ENCODE measurements at places on chromosomes 3 and 15.

DNA sequence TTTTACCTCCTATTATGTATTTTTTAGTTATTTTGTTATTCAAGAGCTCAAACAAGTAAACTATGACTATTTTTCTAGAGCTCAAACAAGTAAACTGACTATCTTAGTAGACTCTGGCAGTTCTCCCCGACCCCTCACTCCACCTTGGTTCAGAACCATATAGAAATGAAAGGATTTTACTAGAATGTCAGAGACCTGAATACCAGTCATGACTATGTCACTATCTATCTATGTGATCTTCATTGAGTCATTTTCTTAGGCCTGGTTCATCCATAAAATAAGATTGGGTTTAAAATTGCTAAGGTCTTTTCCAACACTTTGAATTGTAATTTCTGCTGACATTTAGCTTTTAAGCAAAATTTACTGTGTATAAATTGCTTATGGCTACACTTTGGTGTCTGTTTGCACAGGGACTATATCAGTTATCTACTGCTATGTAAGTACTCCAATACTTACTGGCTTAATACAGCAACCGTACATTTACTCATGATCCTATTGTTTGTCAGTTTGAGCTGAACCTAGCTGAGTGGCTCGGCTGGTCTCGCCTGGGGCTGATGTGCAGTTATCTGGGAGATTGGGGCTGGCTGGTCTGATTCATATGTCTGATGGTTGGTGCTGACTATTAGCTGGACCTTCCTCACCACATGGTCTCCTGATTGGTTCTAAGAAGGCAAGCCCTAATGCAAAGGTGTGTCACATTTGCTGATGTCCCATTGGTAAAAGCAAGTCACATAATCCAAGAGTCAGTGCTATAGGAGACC lies 37.0 kb downstream of the RASA2 start:
- no peak for DNase-seq

DNA sequence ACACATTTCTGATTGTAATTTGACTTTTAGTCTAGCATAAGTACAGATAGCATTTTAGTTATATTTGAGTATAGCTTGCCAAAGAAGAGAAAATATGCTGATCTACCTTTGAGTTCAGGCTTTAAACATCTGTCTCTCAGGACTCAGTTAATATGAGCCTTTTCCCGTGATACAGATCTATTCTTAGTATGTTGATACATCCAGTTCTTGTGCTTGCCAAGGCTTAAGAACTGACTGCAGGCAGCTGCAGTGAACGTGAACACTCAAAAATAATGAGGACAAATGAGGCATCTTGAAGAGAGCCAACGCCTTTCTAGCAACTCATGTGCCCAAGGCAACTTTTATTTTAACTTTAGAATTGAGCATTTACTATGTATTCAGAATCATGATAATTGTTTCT lies 325.5 kb downstream of the SI start:
- no peak for DNase-seq

DNA sequence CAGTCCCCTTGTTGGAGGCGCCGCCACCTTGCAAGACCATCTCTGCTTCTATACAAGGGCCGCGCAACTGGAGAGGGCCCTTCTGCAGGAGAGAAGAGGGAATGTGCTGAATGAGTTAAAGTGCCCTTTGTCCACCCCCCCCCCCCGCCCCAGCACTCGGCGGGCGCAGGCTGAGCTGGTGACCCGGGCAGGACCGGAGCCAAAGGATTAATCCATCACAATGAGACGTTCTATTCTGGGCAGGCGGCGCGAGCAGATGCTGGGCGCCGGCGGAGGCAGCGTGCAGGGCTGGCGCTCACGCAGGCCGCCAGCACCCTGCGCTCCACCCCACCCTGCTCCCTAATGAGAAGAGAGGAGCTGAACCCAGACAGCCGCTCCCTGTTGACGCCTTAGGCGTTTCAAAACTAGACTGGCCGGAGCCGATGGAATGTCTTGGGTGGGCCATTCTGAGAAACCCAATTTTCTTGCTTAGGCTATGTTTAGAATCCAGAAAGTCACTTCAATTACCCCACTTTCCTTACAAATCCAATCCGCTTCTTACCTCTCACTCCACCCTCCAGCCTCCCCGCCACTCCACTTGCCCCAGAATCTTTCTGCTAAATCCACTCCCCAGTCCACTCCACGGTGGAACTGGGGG lies 32.9 kb downstream of the GJD2 start:
- peak; percentile 87 for DNase-seq

DNA sequence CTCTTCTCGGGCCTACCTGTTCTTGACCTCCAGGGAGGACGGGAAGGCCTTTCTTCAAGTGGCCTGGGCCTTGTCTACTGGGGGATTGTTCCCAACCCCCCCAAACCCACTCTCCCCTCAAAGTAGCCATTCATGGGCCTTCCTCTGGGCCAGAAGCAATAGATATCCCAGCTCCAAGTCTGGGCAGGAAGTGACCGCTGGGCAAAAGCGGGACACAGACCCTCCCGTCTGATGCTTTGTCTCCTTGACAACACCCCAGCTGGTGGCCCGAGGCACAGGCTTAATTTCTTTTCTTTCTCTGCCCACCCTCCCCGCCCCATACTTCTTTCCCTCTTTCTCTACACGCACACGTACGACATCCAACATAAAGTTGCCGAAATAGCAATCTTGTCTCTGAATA lies 41.4 kb upstream of the FEZF2 start:
- no peak for DNase-seq

- no peak for DNase-seq
These were observed 46.7 kb upstream of the AADACL2 start for GRCh38 chr3:151687076-151687475.

DNA sequence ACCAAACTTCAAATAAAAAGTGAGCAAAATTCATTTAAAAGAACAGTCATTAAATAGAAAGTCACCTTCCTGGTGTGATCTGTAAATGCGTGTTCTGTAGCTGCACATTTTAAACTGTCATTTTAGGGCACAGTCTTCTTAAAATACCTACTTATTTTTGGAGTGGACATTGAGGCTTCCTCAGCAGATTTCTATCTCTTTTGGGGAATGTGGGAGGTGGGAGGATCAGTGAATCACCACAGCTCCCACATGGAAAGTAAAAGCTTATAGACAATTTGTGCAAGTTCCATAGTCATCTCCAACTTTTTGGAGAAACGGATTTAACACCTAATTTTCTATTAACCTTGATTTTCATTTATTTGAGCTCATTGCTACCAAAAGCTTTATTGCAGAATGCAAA lies 21.0 kb upstream of the MOBP start:
- no peak for DNase-seq

- DNase-seq = no peak
These were observed 627.1 kb downstream of the NAALADL2 start for GRCh38 chr3:175486255-175486654.

DNA sequence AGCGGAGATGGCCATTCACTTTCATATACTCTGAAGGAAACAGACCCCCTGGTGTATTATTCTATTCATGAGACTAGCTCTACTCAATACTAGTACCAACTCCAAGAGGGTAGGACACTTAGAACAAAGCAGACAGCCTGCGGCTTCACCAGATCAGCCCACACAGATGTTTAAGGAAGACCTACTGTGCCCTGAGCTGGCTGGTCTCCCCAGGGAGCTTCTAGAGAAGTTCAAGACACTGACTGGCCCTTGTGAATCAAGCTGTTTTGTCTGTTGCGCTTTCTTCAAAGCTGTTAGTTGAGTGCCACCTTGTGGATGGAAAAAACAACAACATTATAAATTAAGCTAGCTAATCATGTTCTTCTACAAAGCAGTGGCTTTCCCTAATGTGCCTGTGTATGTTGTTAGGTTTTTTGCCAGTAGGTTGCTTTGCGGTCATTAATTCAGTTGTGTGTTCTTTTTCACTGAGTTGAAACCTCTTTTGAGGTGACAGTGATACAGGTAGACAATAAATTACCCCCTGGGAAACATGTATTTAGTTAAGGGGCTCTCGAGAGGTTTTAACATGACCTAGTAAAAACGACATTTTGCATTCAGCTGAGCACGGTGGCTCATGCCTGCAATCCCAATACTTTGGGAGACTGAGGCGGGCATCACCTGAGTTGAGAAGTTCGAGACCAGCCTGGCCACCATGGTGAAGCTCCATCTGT lies 64.2 kb upstream of the MYZAP start:
- DNase-seq = peak; percentile 79

- no peak for DNase-seq
These were observed 51.8 kb downstream of the CTDSPL start for GRCh38 chr3:37913522-37913921.

GRCh38 chr3:134892326-134892725 lies 97.3 kb downstream of the EPHB1 start:
- no peak for DNase-seq

GRCh38 chr3:134598763-134599545 lies 51.9 kb downstream of the KY start:
- no peak for DNase-seq

GRCh38 chr15:69128667-69129311 lies 31.6 kb upstream of the GLCE start:
- peak; percentile 56 for DNase-seq

DNA sequence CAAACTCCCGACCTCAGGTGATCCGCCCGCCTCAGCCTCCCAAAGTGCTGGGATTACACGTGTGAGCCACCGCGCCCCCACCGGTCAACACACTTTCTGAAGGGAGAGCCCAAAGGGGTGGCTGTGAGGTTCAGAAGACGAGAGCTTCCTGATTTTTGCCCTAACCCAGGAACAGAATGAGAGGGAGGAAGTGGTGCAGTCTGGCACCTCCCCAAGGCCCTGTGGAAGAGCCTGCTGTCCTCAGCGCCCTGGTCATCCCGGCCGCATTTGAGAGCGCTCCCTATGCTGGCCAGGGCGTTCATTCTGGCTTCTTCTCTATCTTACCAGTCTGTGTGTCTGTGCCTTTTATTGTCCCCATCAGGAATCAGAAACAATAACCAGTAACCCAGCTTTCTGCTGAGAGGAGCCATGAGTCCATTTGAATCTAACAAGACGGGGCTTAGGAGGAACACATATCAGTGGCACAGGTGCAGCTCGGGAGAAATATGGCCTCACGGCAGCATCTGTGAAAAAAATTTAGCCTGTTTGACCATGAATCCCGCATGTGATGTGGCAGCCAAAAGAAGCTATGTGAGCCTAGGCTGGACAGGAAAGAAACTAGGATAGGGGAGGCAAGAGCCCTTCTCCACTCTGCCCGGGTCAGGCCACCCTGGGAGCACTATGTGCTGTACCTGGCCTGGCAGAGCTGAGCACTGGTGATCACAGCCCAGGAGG lies 12.9 kb downstream of the BDH1 start:
- DNase-seq = no peak

- peak; percentile 70 for DNase-seq
These were observed 61.2 kb upstream of the LRTM1 start for GRCh38 chr3:54988838-54989630.

GRCh38 chr3:187740421-187741399 lies 4.6 kb downstream of the BCL6 start:
- DNase-seq = peak; percentile 61

DNA sequence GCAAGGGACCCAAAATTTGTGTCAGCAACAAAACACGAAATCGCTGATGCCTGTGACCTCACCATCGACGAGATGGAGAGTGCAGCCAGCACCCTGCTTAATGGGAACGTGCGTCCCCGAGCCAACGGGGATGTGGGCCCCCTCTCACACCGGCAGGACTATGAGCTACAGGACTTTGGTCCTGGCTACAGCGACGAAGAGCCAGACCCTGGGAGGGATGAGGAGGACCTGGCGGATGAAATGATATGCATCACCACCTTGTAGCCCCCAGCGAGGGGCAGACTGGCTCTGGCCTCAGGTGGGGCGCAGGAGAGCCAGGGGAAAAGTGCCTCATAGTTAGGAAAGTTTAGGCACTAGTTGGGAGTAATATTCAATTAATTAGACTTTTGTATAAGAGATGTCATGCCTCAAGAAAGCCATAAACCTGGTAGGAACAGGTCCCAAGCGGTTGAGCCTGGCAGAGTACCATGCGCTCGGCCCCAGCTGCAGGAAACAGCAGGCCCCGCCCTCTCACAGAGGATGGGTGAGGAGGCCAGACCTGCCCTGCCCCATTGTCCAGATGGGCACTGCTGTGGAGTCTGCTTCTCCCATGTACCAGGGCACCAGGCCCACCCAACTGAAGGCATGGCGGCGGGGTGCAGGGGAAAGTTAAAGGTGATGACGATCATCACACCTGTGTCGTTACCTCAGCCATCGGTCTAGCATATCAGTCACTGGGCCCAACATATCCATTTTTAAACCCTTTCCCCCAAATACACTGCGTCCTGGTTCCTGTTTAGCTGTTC lies 34.9 kb downstream of the CHDH start:
- no peak for DNase-seq

GRCh38 chr3:18238332-18238731 lies 186.8 kb downstream of the SATB1 start:
- no peak for DNase-seq

- DNase-seq = no peak
These were observed 112.8 kb downstream of the NSUN3 start for GRCh38 chr3:94175677-94176076.

- no peak for DNase-seq
These were observed 304.4 kb downstream of the WDR72 start for GRCh38 chr15:53454843-53455721.

DNA sequence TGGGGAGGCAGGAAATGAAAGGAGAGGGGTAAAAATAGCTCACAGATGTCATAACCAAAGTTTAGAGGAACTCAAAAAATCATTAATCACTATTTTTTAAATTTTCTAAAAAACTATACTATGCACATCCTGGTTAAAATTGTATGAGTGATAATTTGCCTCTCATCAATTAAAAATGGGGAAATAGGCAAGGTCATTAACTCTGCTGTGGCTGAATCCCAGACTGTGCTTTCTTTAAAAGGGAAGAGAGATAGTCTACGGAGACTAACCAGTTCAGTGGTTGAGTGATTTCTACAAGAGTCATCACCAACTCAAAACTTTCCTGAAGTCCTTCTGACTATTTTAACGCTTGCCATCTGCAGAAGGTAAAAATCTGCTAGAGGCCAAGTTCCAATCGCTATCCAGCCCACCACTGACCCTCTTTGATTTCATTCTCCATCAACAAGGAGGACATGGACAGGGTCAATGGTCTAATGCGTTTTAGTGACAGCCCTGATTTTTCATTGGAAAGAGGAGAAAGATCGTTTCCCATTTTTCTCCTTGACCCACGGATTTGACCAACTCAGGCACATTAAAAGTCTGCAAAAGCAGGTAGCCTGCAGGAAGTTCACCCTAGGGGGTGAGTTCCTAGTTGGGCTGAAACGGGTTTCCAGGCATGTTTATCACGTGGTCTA lies 850 bp downstream of the SUCLG2 start:
- DNase-seq = no peak

GRCh38 chr15:91348752-91349500 lies 248.9 kb downstream of the SV2B start:
- DNase-seq = peak; percentile 13

Measured in AG20443 (cell line).